ENCODE measurements at places on chromosomes 3 and 15.

- DNase-seq = no peak
These were observed 82.0 kb upstream of the WNT5A start for GRCh38 chr3:55569033-55569599.

DNA sequence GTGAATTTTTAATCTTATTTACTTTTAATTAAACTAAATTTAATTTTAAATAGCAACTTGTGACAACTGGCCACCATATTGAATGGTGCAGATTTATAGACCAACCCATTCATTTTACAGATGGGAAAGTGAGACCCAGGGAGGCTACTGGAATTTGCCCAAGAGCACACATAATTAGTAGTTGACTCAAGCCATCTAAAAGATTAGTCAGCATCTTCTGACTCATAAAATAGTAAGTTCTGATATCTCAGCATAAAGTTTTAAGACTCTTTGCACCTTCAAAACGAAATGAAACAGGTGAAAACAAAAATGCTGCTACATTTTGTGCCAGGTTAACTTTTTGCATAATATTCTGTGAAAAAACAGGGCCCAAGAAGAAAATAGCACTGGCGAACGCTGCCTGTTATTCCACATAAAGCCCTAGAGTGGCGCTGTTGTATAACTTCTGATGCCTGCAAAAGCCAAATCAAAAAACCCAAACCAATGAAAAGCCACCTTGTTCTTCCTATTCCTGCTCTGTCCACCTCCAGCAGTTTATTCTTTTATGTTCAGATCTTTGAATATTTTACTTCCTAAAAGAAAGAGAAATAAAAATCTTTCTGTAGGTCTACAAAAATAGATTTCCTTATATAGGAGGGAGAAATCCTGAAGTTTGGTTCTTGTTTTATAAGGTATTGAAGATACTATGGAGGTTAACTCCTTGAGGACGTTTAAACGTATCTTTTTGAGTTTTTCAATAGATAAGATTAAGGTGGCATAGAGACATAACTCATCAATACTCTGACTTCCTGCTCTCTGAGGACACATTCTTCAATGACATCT is 62.8 kb downstream of the OTOL1 start:
- no peak for DNase-seq

GRCh38 chr3:29212789-29213433 is 68.0 kb upstream of the RBMS3 start:
- no peak for DNase-seq

GRCh38 chr3:194139814-194140391 is 4.0 kb downstream of the HES1 start:
- no peak for DNase-seq

DNA sequence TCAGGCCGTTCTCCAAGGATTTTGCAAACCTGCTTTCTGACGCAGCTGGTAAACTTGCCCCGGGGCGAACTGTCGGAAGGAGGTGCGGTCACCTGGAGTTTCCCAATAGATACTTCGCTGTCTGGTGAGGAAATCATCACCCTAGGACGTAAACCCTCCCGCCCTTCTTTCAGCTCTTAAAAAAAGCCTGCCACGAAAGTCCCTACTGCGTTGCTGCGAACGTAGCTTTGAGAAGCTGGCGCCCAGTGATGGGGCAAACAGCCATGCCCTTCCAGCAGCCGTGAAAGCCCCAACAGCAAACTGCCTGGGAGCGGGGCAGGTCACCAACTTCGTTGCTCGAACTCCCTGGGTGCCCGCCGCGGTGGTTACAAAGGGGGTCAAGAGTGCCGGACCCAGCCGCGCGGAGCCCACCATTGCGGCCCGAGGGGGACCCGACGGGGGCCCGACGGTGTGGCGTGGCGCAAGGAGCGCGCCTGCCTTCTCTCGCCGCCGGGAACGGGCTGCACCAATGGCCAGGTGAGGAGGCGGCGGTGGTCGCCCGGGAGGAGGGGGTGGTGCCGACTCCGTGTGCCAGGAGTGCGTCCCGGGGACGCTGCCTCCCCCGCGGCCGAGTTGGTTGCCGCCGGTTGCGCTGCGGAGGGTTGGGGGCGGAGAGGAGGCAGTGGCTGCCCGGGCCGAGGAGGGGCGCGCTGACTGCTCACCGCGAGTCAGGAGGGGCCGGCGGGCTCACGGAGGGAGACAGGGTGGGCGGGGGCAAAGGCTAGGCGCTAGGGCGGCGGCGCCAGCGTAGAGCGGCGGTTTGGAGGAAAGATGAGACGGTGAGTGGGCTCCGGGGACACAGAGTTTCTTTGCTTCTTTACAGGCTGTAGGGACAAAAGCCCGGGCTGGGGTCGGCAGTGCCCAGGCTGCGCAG is at the start of gene PHLDB2:
TSS of gene PHLDB2 (plus strand) at position 205 of the 913 bp plus-strand sequence. CDS start 24,813 bp downstream, outside the sequence.
- no peak for DNase-seq

- no peak for DNase-seq
These were observed 132.6 kb upstream of the LRRN1 start for GRCh38 chr3:3666664-3667063.
